ENCODE measurements at places on chromosomes 7 and 10. TPM values are rescaled to one million over a fixed set of nuclear protein-coding genes. Genes with fewer than 3 reads are reported as not detected.

The CCL24 gene
- polyA plus RNA-seq, result not detected

DNA sequence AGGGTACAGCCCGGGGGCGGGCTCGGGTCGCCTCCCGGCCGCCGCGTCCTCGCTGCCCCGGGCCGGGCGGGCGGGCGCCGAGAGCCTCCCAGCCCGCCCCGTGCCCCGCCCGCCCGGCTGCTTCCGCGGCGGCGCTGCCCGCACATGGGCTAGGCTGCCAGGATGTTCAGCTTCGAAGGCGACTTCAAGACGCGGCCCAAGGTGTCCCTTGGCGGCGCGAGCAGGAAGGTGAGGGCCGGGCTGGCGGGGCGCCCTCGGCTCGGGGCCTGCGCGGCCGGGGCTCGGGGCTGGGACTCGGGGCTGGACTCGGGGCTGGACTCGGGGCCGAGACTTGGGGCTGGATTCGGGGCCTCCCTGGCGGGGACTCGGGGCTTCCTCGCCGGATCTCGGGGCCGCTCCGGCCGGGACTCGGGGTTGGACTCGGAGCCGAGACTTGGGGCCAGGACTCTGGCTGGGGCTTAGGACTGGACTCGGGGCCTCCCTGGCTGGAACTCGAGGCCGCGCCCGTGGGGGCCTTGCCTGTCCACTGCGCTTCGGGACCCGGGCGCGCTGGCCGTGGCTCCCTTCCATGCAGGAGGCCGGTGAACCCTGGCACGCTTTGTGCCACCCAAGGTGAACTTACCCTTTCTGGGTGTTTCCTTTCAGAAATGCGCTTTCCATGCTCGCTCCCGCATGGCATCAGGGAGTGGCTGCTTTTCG is 534 bp downstream of the UBE3C start:
- DNase-seq, result no peak

- DNase-seq, result no peak
Observed at GRCh38 chr7:95318501-95319100, 5.7 kb downstream of the PON1 start.

- no peak for DNase-seq
Observed at GRCh38 chr7:138030679-138031351, 28.9 kb upstream of the CREB3L2 start.

Data from renal cortex interstitium (tissue), 15 donors.